ENCODE measurements at places on chromosomes 5 and 9.

GRCh38 chr9:85536076-85536475, 205.7 kb downstream of the AGTPBP1 start:
- DNase-seq = peak; percentile 85

- no peak for DNase-seq
Observed at GRCh38 chr9:15499139-15499538, 11.6 kb downstream of the PSIP1 start.

DNA sequence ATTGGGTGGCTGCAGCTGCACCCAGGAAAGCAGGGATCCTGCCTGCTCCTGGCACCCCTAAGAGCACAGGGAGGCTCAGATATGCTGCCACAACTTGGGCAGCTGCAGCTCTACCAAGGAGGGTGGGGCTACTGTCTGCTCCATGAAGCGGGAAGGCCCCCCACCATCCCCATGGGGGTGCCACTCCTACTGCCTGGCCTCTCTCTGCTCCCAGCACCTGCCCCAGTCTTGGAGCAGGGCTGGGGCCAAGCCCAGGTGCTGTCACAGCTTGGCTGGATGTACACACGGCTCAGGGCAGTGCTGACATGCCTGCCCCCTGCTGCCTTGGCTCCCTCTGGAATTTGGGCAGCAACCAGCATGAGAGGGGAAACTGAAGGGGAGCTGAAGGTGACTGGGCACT, 214.7 kb upstream of the PLPPR1 start:
- DNase-seq = no peak

GRCh38 chr5:39720136-39720535, 295.4 kb upstream of the DAB2 start:
- DNase-seq = peak; percentile 9

- peak; percentile 98 for DNase-seq
Observed at GRCh38 chr5:172943283-172943841, 15.9 kb upstream of the RPL26L1 start.

DNA sequence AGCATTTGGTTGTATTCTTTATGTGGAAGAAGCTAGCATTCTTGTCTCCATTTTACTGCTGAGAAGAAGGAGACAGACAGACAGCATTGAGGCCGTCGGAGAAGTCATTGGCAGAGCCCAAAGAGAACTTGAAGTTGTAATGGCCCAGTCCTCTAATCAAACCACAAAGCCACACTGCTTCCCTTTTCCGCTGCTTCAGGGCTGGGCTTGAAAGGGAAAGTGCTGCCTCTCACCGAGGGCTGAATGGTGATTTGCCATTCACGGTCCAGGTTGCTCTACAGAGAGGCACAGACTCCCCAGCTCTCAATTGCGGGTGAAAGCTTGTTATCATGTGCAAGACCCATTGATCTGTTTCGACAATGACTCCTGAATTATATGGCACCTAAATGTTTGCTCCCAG, 25.6 kb upstream of the POU4F3 start:
- no peak for DNase-seq

- DNase-seq = peak; percentile 72
Observed at GRCh38 chr5:126676195-126676624, 75.5 kb downstream of the PHAX start.

DNA sequence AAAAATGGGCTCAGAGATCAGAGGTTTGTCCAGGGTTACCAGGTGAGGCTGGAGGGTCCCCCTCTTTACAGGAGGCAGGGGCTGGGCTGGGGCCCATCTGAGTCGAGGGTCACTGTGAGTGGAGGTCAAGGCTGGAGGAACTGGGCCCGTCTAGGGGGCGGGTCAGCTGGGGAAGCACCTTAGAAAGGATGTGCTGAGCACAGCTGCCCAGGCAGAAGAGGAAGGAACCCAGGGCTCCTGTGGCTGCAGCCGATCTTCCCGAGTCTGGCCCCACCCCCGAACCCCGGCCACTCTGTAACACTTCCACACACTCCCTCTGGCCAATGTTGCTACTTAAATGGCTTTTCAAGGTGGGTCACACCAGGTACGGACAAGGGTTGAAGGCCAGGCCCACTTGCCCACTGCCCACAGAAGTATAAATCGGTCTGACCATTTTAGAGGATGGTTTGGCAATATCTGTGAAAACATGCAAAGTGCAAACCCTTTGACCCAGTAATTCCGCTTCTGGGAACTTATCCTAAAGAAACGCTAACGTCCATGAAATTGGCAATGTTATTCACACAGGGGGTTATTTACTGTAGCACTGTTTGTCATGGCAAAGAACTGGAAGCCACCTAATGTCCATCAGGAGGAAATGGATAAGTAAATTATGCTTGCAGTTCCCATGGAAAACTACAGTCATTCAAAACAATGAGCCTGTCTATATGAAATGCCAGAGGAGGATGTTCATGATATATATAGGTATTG, 30.5 kb upstream of the EEIG1 start:
- no peak for DNase-seq

- DNase-seq = no peak
Observed at GRCh38 chr9:98790134-98790841, 6.1 kb downstream of the ANKS6 start.

GRCh38 chr9:124947727-124948391, 7.0 kb upstream of the GOLGA1 start:
- no peak for DNase-seq

Data from GM23248 (cell line).